D721Med (cell line): ENCODE measurements at places on chromosomes 2 and 18.

- no peak for DNase-seq
Observed at GRCh38 chr18:50170004-50170403, 24.9 kb downstream of the MYO5B start.

DNA sequence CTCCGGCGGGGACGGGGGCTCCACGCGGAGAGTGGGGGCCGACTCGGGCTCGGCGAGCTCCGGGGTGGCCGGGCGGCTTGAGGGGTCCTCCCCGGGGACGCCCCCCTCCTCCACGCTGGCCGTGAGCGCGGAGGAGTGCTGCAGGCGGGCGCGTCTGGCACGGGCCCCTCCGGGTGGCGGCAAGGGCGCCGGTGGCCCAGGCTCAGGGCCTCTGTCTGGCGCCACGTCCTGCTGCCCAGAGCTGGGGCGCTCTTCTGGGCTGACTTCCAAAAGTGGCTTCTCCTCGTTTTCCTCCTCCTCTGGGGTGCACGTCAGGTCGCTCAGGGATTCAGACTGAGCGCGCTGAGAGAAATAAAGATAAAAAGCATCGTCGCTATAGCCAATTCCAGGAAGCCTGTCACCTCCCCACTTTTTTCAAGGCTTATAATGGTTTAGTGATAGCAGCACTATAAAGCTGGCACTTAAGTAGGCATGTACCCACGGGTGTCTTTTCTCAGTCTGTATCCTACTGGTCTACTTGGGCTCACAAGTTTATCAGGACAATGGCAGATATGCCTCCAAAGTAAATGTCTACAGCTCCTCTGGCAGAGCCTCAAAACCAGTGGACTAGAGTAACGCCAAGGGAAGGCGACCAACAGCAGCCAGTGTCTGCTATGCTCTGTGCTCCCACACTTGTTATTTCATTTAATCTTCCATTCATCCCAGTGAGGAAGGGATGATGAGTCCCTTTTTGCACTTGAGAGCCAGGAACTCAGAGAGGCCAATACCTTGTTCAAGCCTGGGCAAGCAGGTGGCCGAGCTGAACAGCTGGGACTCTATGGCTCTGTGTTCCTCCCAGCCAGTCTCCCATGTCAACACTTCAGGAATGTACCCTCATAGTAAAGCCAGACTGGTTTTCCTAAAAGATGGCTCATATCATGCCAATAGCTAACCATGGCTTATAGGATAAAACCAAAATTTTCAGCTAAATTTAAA is 92.6 kb upstream of the MGAT4A start:
- DNase-seq = no peak

GRCh38 chr2:26463244-26464192 is 14.4 kb downstream of the OTOF start:
- DNase-seq = no peak

GRCh38 chr2:147560810-147561535 is 283.9 kb upstream of the ACVR2A start:
- DNase-seq = no peak

DNA sequence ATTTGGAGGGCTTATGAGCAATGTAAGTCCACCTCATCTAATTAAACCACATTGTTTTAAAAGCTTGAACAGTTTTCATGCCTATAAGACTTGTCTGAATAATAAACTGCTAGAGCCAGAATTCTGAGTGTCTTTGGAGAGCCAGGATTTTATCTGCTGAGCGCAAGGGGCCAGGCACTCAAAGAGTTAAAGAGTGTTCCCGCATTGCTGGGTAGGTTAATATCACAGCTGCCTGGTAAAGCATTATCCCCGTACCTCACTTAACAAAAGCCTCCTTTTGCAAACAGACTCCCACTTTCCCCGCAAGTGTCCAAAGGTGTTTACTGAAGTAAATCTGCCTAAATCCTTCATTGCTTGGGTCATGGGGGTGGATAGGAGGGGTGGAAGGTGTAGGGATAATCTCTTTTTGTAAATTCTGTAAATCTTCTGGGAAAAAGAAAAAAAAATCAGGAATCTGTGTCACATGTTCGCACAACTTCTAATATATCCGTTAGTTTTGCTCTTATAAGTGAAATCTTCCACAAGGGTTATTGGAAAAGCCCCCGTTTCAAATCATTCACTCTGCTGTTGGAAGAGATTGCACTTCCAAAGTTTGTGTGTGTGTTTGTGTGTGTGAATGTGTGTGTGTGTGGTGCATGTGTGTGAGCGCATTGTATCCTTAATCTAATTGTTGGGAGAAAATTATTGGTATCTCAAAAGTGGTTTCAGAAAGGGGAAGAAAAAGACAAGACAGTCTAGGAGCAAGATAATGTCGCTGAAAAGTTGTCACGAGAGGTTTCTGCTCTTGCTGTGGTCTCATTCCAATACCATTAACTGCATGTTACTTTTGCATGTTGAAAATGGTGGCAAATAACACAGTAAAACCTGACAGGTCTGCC is 10.7 kb downstream of the ZEB2 start:
- no peak for DNase-seq

GRCh38 chr18:74896390-74896991 is 298.8 kb downstream of the ZNF407 start:
- DNase-seq = no peak

- DNase-seq = no peak
Observed at GRCh38 chr2:200618590-200619021, 32.8 kb downstream of the AOX1 start.

DNA sequence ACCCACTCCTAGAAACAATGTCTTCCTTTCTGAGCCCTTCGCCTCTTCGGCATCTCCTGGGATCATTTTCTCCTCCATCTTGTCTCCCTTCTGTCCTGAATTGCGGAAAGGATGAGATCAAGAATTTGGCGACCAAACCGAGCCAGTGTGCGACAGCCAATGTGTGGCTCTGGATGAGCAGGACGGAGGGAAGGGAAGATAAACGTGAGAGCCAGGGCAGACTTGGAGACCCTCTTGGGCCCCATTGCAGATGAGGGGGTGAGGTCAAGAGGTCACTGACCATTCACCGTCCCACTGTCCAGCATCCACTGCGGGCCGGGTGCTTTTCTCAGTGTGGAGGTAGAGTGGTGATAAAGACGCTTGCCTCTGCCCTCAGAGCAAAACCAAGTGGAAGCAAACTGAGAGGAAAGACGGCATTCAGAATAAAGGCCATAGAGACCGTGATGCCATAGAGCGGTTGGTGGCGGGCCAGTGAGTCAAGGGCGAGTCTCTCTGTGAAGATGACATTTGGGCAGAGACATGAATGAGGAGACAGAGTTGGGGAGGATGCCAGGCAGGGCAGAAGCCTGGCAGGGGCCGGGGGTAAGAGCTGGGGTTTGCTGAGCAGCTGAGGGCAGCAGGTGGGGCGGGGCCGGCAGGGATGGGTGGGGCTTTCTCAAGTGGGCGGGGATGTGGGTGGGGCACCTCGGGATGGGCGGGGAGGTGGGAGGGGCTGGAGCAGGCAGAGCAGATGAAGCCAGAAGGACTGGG is 55.6 kb downstream of the ACAA2 start:
- DNase-seq = no peak

DNA sequence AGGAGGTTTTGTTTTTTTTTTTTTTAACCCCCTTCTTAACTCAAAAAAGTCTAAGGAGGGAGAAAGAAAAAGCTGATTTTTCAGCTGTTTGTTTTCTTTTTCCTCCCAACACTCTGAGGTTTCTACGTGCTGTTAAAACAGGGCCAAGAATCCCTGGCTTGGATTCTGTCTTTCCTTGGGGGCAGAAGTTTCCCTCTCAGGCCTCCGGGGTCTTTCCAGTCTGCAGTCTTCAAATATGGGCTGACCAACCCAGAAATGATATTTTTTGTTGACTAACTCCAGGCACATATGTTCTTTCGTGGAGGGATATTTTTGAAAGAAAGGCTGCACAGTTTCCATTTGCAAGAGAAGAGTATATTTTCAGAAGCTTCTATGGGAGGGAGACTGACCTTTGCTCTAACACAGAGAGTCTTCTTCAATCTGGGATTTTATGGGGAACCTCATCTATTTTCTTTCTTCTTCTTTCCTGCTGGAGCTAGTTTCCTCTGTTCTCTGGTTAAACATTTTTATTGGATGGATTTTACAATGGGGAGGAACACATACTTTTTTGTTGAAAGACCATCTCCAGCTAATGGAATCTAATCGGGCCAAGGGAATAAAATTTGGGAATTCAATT is 93.3 kb upstream of the SPRED2 start:
- DNase-seq = no peak

- DNase-seq = no peak
Observed at GRCh38 chr2:71478806-71479205, 25.4 kb downstream of the DYSF start.

- DNase-seq = no peak
Observed at GRCh38 chr2:56565143-56565542, 381.4 kb downstream of the CCDC85A start.

- DNase-seq = no peak
Observed at GRCh38 chr2:168780669-168781071, 21.8 kb upstream of the NOSTRIN start.

DNA sequence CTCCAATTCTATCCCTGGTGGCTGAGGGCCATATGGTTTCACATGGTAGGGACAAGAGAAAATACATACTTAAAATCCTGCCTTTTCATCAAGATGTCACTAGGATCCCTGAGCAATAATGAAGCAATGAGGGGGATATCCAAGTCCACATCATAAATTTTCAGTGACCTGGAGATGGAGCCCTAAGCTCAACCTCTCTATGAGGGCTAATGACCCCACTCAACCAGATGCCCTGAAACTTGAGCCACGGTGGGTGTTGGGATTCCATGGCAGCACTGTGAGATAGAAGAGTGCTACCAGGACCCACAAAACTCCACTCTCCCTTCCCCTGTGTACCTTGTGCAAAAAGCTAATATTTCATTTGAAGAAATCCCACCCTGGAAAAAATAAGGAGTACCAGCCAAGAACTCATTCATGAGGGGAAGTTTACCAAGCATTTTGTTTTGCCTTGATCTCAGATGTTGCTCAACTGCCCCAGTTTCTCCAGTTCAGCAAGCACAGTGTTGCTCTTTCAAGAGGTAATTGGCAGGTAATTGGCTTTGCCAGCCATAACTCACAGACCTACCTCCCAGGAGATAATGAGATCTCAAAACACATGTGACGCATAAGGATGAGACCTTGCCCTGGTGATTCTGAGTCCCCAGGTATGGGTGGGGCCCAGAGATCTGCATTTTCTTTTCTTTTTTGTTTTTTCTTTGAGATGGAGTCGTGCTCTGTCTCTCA is 51.0 kb upstream of the TTC39C start:
- no peak for DNase-seq

- no peak for DNase-seq
Observed at GRCh38 chr2:17012297-17012696, 346.7 kb upstream of the CYRIA start.

GRCh38 chr2:215269397-215270117 is 42.3 kb upstream of the ATIC start:
- DNase-seq = no peak

- no peak for DNase-seq
Observed at GRCh38 chr2:133484106-133484505, 84.2 kb downstream of the NCKAP5 start.

- DNase-seq = no peak
Observed at GRCh38 chr2:141940709-141941108, 190.1 kb downstream of the LRP1B start.

GRCh38 chr2:156937430-156937829 is 320.1 kb upstream of the GALNT5 start:
- DNase-seq = no peak

GRCh38 chr18:10336749-10337350 is 117.6 kb upstream of the APCDD1 start:
- no peak for DNase-seq

- DNase-seq = no peak
Observed at GRCh38 chr2:8841932-8842331, 4.5 kb upstream of the KIDINS220 start.

DNA sequence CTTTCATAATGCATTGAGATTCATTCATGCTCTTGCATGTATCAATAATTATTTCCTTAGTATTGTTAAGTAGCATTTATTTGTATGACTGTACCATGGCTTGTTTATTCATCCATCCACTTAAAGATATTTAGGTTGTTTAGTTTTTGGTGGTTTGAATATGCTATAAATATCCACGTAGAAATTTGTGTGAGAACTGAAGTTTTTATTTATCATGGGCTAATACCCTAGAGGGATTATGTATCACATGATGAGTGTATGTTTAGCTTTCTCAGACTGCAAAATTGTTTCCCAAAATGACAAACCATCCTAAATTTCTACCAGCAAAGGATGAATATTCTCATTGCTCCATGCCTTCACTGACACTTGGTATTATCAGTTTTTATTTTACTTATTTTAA is 55.2 kb downstream of the CSRNP3 start:
- DNase-seq = no peak

GRCh38 chr2:9149388-9149660 is 57.3 kb upstream of the ASAP2 start:
- no peak for DNase-seq

GRCh38 chr2:236823041-236823629 is 253.5 kb downstream of the ACKR3 start:
- DNase-seq = no peak

- DNase-seq = no peak
Observed at GRCh38 chr2:207704671-207705070, 6.8 kb upstream of the CCNYL1 start.

- no peak for DNase-seq
Observed at GRCh38 chr2:142134911-142135310, 4.1 kb upstream of the LRP1B start.

- DNase-seq = no peak
Observed at GRCh38 chr2:97764559-97765263, 51.3 kb downstream of the ZAP70 start.

- DNase-seq = no peak
Observed at GRCh38 chr18:62784966-62785413, 69.6 kb downstream of the PHLPP1 start.

- no peak for DNase-seq
Observed at GRCh38 chr2:156480376-156480775, 44.2 kb downstream of the GPD2 start.

DNA sequence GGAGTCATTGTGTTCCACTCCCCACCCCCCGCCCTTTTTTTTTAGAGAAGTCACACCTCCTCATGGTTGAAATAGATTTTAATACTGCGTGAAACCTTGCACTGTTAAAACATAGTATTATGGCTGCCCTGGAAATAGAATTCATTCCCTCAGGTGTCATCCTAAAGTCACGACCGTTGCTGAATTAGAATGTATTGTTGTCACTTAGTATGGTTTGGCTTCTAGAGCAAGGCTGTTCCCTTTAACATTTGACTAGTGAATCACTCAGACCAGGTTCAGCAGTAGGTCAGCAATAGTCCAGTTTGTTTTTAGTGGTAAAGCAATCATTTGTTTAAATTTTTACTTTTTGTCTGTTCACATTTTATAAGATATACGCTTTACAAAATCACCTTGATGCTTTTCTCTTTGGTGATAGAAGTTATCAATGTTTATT is 1.2 kb downstream of the BABAM2 start:
- no peak for DNase-seq

GRCh38 chr2:187614756-187615155 is 60.5 kb upstream of the TFPI start:
- no peak for DNase-seq
